ENCODE measurements at places on chromosomes 7 and 10.

GRCh38 chr10:29691564-29692072, 56.8 kb upstream of the SVIL start:
- DNase-seq = no peak

DNA sequence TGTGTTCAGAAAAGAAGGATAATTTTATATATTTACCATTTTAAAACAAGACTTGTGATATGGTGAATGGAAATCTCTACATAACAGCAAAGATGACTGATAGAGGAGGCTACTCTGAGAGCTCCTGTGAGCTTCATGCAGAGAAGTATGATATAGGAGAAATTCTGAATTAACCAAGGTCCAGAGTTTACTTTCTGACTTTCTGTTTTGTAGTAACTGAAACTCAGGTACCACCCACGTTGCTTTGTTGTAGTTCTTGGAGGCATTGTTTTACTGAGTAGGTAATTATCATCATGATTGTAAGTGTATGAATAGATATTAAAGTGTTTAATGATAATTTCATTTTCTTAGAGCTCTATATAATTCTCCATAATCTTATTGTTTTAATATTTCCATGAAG, 18.0 kb upstream of the SFR1 start:
- DNase-seq = no peak

- no peak for DNase-seq
Measured at GRCh38 chr10:124879136-124879535, 62.8 kb upstream of the ZRANB1 start.

- DNase-seq = no peak
Measured at GRCh38 chr7:157840914-157841772, 504.3 kb downstream of the DNAJB6 start.

DNA sequence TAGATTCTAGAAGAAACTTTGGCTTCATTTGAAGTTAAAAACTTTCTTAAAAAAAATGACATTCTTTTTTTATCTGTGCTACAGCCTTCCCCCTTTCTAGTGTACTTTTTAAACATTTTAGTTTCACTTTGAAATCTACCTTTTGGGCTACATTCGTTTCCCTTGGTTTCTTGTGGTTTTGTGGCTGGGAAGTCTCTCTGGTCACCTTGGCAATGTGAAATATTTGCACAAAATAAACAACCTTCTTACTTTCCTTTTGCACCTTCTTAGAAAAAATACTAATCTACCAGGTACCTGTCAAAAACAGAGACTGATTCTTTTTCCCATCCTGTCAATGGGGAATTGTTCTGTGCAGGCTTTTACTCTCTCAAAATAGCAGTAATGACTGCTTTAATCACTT, 350.2 kb downstream of the GATA3 start:
- peak; percentile 51 for DNase-seq

DNA sequence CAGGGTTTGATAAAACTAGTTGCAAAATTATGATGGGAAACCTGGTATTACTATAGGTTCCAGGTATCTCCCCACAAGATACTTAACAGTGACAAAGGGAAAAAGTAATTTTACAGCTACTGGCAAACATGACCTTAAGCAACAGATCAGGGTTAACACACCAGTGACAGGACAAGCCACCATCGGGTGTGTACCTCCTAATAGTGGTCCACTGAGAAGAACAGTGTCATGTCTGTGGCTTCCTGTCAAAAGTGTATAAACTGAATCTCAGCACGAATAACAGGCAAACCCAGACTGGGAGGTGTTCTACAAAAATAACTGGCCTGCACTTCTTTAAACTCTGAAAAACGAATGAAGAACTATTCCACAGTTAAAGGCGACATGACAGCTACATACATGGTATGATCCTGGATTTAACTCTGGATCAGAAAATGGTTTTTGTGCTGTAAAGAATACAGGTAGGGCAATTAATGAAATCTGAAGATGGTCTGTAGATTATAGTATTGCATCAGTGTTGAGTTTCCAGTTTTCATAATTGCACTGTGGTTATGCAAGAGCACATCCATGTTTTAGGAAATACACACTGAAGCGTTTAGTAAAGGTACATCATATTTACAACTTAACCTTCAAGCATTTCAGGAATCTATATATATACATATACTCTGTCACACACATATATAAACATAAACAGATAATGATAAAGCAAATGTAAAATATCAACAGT, 32.0 kb upstream of the ARMS2 start:
- DNase-seq = peak; percentile 23

- DNase-seq = no peak
Measured at GRCh38 chr7:149736478-149737360, 36.7 kb downstream of the ZNF467 start.

DNA sequence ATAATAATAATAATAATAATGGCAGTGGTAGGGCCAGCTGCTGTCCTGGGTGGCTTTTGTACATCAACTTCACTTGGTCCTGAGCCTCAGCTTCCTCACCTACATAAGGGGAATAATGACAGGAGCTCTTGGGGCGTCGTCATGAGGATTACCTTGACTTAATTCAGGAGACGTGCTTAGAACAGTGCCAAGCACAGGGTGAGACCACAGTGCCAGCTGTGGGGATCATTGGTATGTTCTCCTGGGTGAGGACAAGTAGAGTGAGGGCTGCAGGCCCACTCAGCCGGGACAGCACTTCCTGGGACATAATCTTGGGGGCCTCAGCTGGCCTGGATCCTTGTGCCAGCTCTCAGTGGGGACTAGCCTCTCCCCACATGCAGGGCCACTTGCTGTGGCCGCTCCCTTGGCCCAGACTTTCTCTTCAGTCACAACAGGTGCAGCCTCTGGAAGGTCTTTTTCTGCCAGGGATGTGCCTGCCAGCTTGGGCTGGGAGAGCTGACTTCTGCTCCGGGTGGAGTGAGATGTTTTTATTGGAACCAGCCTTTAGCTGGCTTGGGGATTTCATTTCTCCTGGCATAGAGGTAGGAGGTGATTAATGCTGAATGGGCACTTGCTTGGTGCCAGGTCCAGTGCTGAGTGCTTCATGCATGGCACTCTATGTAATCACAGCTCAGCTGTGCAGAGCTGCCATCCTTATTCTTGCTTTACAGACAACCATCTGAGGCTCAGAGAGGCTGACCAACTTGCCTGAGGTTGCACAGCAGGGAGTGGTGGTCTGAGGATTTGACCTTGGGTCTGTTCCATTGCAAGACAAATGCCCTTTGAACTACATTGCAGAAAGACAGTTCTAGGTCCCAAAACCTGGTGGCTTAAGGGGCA, 45.3 kb downstream of the TSPAN15 start:
- no peak for DNase-seq

DNA sequence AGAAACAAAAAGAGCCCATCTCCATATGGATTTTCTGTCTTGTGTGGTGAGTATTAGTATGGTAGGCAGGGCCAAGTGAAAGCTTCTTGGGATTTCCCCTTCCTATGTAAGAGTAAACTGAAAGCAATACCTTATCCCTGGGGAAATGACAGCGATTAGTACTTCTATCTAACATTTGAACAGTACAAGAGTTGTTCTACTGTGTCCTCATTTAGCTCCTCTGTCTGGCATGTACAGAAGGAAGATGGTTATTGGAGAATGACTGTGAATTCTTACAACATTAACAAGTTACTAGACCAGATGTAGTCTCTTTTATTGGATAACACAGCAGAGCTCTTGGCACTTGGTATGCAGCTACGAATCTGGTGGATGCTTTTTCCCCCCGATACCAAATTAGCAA, 17.9 kb upstream of the TRIL start:
- no peak for DNase-seq

- DNase-seq = no peak
Measured at GRCh38 chr10:99827936-99828335, 45.5 kb downstream of the ABCC2 start.

GRCh38 chr7:66778201-66778600, 37.7 kb downstream of the RABGEF1 start:
- DNase-seq = no peak

DNA sequence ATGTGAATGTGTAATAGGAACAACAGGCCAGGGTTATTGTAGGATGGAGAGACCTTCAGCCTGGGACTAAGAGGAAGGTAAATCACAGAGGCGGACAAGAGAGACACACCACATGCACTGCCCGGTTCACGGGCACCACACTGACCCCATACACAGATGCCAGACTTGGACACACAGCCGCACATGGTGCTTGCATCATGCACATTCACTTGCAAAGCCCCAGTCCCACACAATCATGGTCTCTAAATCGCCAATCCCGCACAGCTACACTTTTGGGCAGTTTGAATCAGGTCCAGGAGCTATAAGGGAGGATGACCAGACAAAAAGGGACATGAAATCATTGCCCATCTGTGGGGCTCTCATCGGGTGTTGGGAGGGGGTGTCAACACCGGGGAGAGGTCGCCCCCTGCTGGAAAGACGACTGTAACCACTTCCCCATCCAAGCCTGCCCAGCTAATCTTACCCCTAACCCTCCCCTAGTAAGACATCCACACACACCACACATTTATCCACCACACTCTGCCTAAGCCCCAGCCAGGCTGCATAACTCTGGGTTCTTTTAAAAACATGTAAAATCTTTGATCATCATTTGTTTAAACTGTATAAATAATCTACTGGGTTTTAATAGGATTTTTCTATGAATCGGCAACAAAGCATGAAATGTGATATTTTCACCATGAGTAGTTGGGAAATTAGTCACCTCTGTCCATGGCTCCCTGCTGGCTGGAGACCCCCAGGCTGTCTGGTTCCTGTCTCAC, 40.5 kb upstream of the SLF2 start:
- DNase-seq = peak; percentile 82

GRCh38 chr10:61108915-61109314, 164.9 kb upstream of the RHOBTB1 start:
- no peak for DNase-seq

DNA sequence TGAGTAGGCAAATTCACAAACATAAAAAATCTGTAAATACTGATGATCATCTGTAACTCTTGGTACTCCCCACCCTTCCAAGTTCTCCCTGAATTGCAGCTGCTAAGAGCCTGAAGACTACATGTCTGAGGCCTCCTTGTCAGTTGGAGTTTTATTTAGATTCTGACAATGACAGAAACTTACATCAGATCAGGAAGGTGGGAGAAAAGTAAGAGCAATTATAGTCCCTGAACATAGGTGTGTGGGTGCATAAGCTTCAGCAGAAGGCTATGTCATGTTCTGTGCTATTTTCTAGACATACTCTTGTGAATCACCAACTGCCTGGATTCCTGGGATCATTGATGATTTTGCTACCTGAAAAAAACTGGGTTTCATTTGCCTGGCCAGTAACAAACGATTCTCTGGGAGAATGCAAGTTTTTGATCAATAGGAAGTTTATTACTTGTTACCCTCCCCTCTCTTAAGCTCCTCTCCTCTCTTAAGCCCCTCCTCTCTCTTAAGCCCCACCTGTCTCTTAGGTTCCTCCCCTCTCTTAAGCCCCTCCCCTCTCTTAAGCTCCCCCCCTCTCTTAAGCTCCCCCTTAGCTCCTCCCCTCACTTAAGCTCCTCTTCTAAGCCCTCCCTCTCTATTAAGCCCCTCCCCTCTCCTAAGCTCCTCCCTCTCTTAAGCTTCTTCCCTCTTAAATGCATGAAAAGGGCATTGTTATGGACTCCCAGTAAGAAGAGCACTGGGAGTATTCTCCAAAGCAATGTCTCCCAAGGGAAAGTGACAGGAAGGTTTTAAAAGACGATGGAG, 1183.4 kb upstream of the AUTS2 start:
- no peak for DNase-seq

DNA sequence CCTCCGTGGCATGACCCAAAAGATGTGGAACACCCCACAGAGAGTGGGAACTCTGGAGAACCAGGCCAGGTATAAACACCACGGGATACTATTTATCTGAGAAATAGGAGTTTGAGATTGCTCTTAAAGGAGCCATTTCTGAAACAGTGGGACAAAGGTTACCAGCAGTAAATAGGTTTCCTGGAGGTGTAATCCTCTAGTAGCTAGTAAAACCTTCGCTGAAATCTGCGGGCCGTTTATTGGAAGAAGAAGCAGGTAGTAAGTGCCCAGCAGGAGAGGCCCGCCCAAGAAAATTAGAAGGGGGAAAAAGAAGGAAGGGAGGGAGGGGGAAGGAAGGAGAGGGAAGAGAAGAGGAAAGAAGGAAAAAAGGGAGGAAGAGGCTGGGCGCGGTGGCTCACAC, 51.6 kb downstream of the CHST3 start:
- no peak for DNase-seq

DNA sequence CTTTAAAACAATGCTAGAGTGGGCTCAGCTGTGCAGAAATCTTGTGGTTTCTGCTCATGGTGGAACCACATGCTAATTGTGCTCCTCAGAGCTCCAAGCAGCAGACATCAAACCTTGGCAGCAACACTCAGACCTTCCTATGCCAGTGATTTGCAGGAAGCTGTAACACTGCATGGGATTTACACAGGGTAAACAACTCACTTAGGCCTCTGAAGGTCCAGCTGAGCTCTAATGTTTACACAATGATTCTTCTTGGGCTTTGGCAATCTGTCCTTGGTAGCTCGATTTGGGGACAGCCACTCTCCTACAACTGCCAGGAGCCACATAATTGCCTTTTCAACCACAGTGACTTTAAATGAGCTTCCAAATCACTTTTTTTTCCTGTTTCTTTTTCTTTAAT, 97.7 kb upstream of the PDLIM1 start:
- DNase-seq = no peak

DNA sequence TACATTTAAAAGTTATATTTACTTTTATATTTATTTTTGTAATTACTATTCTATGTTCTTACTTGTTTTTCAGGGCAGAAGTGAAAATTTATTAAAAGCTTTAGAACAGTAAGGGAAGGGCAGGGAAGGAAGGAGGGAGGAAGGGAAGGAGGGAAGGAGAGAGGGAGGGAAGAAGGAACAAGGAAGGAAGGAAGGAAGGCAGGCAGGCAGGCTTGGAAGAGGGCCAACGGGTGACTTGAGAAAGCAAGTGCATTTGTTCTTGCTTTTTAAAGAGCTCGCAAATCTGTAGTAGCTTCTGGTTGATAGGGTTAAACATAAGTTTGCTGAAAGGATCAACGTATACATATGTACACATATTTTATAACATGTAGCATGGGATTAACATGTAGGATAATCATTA, 725.3 kb upstream of the FZD8 start:
- DNase-seq = no peak

GRCh38 chr10:21337171-21337792, 188.2 kb downstream of the SKIDA1 start:
- DNase-seq = no peak

- no peak for DNase-seq
Measured at GRCh38 chr10:78952686-78953085, 116.1 kb upstream of the ZMIZ1 start.

GRCh38 chr10:60172363-60172990, 217.2 kb downstream of the ANK3 start:
- DNase-seq = no peak

DNA sequence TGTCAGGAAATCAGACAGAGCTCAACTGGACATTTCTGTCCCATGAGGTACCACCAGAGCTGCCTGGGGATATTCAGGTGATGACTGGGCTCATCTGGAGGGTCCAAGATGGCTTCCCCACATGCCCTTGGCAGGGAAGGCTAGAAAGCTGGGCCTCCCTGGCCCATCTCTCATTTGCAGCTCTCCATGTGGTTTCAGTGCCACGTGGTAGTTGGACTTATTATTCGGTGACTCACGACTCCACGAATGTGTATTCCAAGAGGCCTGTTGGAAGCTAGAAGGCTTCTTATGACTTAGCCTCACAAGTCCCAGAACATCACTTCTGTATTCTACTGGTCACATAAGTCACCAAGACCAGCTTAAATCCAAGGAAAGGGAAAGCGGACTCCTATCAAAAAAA, 22.8 kb downstream of the NSMCE4A start:
- DNase-seq = no peak

GRCh38 chr7:116100626-116101025, 70.1 kb upstream of the TFEC start:
- DNase-seq = no peak

Data from activated CD4-positive, alpha-beta memory T cell treated with anti-CD3 and anti-CD28 coated beads for 36 hours (primary cell).